HAP-1 (cell line): ENCODE measurements at places on chromosomes 7 and 10.

DNA sequence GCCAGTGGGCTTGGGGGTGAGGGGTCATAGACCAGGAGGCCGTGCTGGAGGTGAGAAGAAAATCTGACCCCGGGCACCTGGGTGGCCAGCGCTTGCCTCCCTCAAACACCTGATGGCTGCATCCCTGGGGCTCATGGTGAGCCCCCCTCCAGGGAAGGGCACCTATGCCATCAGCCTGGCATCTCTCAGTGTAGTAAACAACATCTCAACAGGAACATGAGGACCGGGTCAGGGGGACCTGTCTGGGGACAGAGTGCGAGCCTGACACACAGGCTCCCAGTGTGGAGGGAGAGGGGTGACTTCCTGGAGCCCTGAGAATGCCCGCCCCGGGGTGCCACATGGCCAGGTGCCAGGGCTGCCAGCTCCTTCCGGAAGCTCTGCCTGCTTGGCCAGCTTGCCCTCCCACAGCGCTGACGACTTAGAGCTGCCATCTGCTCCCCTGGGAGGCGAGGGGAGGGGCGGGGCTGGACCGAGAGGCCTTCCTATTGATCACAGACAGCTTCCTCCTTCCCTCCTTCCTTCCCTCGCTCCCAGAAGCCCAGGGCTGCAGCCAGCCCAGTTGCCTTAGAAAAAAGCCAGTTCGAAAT lies 12.3 kb downstream of the STX1A start:
- no peak for DNase-seq

GRCh38 chr10:120634659-120635058 lies 177.6 kb downstream of the PLPP4 start:
- DNase-seq: peak; percentile 87

- DNase-seq: no peak
Measured at GRCh38 chr7:51024867-51025266, 242.2 kb upstream of the GRB10 start.

GRCh38 chr10:59894114-59894513 lies 12.2 kb downstream of the CCDC6 start:
- DNase-seq: no peak

DNA sequence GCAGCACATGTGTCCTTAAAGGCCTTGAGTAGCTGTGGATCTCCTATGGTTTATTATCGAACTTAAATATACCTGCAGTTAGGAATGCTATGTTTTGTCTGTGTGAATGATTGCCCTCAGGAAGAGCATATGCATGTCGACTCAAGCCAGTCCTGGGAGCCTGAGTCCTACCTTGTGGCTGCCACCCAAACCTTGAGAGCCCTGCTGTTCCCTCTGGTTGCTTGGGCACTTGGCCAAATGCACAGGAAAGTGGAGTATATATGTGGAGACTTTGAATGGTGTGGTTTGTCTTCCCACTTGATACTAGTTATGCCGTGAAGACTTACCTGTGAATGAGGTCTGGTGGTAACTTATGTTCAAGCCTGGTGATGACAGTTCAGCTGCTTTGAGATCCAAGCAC lies 409.8 kb downstream of the LRMDA start:
- no peak for DNase-seq

GRCh38 chr7:43211286-43211685 lies 98.8 kb downstream of the HECW1 start:
- DNase-seq: no peak

GRCh38 chr7:78530351-78530750 lies 731.8 kb downstream of the PHTF2 start:
- no peak for DNase-seq

DNA sequence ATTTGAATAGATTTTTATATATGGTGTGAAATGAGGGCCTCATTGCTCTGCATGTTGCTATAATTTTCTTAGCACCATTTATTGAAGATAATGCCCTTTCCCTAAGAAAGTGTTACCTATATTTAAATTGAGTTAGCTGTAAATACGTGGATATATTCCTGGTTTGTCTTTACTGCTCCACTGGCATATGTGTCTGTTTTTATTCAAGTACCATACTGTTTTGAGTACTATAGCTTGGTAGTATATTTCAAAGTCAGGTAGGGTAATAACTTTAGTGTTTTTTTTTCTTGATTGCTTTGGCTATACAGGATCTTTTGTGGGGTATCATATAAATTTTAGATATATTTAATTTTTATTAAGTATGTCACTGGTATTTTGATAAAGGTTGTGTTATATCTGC lies 31.4 kb downstream of the ZNF273 start:
- no peak for DNase-seq

- peak; percentile 53 for DNase-seq
Measured at GRCh38 chr7:141073173-141073640, 657 bp upstream of the TMEM178B start.

- DNase-seq: no peak
Measured at GRCh38 chr10:11680496-11680895, 61.7 kb upstream of the ECHDC3 start.

DNA sequence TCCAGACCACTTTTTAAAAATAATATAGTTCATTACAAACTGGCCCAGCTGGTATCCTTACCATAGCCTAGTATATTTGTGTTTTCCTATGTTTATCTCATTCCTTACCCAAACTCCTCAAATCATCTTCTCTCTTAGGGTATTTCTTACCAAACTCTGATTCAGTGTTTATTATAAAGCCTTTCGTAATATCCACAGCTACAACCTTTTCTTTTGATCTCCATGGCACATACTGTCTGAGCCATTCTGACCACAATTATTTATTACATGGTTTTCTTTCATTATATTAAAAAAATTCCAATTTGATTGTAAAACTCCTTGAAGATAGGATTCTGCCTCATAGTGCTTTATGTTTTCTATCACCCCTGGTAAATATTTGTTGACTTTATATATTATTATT lies 94.2 kb downstream of the LRMDA start:
- no peak for DNase-seq

DNA sequence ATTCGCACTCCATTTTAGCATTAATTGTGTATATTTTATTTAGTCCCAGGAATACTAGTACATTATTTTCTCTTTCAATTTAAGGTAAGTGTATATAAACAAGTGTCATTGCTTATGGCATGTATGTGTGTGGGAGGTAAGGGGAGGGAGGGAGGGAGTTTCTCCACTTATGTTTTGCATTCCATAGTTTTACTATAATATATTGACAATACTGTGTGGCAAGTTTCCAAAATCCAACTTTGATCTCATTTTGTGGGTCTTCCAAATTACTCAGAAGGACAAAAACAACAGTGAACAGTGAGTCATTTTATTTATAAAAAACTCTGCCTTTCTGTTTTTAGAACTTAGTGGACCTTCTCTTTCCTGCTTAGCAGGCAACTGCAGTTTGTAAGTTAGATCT lies 102.3 kb upstream of the SEMA3E start:
- no peak for DNase-seq

- no peak for DNase-seq
Measured at GRCh38 chr10:118961436-118961835, 68.1 kb upstream of the NANOS1 start.

- no peak for DNase-seq
Measured at GRCh38 chr10:85611746-85612377, 754.7 kb downstream of the GRID1 start.

GRCh38 chr7:22604246-22604645 lies 104.3 kb upstream of the STEAP1B start:
- DNase-seq: no peak

DNA sequence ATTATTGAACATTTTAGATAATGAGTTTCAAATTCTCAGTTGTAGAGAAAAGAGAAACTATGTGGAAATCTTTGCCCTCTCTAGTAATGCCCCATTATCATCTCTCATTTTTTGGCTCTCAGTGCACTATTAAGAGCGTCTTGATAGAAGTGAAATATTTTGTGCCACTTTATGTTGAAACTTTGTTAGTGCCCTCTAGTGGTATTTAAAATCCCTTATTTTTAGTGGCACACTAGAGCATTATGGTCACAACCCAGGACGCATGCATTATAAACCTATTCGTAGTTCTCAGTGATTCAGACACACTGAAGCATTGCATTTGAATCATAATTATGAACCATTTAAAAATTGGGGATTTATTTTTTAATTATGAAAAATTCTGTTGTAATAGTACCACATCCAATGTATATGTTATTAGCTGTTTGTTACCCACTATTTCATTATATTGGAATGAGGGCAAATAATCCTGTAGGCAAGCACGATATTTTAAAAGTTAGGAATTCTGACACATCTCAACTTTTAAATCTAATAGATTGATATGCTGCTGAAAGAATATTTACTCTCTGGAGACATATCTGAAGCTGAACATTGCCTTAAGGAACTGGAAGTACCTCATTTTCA lies 21.9 kb downstream of the PDCD4 start:
- peak; percentile 64 for DNase-seq

DNA sequence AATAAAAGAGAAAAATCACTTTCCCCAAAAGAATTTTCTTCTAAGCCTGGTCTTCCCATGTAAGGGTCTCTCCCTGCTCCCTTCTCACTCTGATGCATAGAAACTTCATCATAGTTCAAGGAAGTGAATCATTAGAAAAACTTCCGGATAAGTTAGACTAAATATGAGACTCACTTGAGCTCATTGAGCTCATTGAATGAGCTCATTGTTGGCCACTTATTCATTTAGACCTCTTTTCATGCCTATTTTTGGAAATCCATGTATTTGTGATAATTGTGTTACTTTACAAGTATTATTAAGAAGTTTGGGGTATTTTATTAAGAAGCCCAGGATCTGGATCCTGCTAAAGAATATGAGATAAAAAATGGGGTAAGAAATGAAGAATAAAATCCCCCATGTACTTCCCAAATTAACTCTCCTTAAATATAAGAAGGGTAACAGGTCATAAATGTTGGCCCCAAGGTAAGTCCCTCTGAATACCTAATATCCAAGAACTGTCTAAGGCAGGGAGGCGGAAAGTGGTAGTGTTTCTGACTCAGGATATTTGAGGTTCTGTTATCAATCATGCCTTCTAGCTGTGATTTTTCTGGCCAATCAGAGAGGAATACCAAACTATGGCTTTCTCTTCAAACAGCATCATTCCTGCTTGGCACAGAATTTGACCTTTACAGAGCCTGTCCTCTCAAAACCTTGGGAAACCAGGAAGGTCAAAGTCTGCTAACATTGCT lies 236.5 kb upstream of the PTN start:
- no peak for DNase-seq

DNA sequence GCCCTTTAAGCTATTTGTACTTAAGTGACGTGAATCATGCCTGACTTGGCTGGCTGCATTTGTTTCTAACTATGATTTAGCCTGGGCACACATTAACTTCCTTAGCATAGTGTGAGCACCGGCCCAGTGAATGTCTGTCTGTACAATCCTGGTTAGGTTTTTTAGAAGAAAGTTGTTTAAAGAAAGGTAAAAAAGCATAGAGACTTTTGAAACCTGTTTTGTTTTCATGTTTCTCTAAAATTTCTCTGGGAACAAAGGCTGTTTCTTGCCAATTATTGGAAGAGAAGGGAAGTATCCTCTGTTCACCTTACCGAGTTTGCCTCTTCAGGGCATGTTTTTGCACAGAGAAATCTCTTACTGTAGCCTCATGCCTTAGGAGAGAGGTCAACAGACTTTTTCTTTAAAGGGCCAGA lies 42.9 kb upstream of the MET start:
- DNase-seq: no peak

- no peak for DNase-seq
Measured at GRCh38 chr7:101911800-101912715, 94.6 kb downstream of the CUX1 start.

- DNase-seq: no peak
Measured at GRCh38 chr10:20369863-20370736, 527.0 kb downstream of the NEBL start.

DNA sequence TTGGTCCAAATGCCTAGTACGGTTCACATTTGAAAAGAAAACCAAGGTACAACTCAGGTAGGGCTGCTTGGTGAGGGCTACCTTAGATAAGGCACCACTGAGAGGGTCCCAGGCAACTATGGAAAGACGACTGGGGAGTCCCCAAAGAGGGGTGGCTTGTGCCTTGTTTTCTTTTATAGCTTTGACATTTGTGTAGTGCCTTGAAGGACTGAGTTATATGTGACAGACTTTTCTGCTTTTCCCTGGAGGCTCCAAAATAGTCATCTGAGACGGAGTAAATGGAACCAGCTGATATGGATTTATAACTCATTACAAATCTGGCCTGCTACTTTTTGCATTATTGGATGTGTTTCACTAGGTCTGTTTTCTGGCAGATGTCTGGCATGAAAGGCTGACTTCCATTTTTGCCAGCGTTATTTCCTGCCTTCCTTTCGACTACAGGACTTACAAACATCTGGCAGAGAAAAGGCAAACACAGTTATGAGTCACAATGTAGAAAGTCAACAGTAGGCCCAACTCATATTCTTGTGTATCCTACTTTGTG lies 88.2 kb upstream of the IMMP2L start:
- DNase-seq: no peak
